Activated CD4-positive, CD25-positive, alpha-beta regulatory T cell (primary cell): ENCODE measurements at places on chromosomes 3 and 15.

DNA sequence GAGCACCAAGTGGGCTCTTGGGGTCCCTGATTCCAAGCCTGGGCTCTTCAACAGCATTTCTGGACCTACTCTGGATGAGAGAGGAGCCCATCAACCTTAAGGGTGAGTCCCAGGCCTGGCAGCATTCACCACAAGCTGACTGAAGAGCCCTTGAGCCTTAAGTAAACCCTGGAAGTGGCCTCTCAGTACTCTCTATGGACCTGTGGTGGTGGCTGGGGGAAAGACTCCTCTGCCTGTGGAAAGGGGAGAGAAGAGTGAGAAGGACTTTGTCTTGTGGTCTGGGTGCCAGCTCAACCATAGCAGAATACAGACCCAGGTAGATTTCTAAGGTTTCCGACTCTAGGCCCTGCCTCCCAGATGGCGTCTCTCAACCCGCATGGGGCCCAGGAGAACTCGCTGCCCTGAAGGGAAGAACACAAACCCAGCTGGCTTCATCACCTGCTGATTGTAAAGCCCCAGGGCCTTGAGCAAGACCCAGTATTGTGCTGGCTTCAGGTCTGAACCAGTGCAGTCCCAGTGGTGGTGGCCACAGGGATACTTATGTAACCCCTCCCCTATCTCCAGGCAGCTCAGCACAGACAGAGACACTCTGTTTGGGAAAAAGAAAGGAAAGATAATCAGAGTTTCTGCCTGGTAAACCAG lies 71.4 kb downstream of the TFDP2 start:
- DNase-seq, result no peak

DNA sequence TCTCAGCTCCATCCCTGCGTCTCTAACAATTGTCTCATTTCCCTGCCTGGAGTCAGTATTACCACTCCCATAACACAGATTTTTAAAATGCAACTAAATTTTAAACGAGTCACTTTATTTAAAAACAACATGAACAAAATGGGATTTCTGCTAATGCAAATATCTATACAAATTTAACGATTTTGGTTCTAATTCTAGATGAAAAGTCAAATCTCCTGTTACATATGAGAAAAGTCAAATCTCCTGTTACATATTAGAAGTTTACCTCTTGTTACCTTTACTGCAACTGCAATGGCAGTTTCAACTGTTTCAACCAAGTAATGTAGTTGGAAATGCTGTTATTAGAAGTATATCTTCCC lies 578 bp upstream of the RPL39L start:
- no peak for DNase-seq

- no peak for DNase-seq
Observed at GRCh38 chr3:135051409-135051973, 256.4 kb downstream of the EPHB1 start.

- no peak for DNase-seq
Observed at GRCh38 chr3:49161808-49162530, 4.2 kb downstream of the CCDC71 start.

DNA sequence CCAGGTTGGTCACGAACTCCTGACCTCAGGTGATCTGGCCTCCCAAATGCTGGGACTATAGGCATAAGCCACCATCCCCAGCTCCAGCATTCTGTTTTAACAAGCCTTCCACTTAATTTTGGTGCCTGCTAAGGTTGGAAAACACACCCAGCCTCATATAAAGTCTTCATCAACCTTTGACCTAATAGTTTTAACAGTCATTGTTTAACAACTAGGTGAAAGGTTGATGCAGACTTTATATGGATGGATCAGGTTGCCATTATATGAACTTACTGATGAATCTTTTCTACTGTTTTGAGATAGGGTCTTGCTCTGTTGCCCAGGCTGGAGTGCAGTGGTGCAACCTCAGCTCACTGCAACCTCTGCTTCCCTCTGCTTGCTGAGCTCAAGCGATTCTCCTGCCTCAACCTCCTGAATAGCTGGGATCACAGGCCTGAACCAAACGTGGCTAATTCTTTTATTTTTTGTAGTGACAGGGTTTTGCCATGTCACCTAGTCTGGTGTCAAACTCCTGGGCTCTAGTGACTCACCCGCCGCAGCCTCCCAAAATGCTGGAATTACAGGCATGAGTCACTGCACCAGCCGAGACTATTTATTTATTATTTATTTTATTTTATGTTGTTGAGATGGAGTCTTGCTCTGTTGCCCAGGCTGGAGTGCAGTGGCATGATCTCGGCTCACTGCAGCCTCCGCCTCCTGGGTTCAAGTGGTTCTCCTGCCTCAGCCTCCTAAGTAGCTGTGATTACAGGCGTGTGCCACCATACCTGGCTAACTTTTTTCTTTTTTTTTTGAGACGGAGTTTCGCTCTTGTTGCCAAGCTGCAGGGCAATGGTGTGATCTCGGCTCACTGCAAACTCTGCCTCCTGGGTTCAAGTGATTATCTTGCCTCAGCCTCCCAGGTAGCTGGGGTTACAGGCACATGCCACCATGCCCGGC lies 3.1 kb upstream of the RPAP1 start:
- DNase-seq, result no peak
